Activated gamma-delta T cell treated with Interleukin-2 at 50 U/mL for 16 hours (primary cell): ENCODE measurements at places on chromosomes 1 and 21.
A peak's percentile ranks its signal among the peaks of the same experiment; 100 is the strongest.

GRCh38 chr1:43576521-43576920 is 45.8 kb downstream of the PTPRF start:
- no peak for DNase-seq

GRCh38 chr1:218480588-218481099 is 135.5 kb downstream of the TGFB2 start:
- DNase-seq: no peak

DNA sequence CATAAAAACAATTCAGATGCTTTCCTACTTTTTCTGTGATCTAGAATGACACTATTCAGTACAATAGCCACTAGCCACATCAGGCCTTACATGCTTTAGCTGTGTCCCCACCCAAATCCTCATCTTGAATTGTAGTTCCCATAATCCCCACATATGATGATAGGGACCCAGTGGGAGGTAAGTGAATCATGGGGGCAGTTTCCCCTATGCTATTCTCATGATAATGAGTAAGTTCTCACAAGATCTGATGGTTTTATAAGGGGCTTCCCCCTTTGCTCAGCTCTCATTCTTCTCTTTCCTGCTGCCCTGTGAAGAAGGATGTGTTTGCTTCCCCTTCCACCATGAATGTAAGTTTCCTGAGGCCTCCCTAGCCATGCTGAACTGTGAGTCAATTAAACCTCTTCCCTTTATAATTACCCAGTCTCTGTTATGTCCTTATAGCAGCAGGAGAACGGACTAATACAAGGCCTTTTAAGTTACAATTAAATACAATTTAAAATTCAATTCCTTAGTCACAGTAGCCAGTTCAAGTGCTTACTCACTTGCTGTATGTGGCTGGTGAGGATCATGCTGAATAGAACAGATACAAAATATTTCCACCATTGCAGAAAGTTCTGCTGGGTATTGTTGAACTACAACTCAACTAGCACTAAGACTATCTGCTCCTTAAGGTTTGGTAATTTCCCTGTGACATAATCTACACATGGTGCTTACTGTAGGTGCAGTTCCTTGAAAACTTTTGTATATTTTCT is 106.7 kb downstream of the SCMH1 start:
- DNase-seq: no peak

DNA sequence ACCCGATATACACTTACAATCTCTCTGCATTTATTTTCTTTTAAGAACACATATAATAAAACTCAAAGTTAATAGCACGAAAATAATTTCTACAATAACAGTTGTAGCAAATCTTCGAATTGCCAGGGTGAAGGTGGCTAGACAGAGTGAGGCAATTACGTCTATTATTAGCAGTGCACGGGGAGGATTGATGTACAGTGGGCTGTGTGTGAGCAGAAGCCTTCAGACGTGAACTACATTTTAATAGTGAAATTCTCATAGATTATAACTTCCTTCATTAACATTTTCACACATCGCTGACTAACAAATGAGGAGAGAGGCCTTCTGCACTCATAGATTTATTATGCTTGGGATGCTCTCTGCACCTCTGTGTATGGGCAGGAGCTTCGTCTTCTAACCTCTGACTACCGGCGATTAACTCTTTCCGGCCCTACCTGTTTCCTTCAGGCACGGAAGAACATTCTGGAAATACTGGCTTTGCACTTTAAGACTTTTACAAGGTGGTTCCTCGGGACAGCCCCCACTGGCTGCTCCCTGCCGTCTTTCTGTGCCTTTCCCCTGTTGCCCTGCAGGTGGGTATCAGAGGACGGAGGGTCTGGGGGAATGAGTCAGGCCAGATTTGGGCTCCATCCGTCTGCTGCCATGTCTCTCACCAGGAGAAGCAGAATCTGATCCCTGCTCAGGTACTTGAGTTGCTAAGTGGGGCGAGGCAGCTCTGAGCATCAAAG is 200.5 kb downstream of the CAMTA1 start:
- DNase-seq: no peak

GRCh38 chr1:6247651-6248050 is 3.7 kb downstream of the HES3 start:
- no peak for DNase-seq

GRCh38 chr1:117809764-117810163 is 119.7 kb downstream of the GDAP2 start:
- no peak for DNase-seq

DNA sequence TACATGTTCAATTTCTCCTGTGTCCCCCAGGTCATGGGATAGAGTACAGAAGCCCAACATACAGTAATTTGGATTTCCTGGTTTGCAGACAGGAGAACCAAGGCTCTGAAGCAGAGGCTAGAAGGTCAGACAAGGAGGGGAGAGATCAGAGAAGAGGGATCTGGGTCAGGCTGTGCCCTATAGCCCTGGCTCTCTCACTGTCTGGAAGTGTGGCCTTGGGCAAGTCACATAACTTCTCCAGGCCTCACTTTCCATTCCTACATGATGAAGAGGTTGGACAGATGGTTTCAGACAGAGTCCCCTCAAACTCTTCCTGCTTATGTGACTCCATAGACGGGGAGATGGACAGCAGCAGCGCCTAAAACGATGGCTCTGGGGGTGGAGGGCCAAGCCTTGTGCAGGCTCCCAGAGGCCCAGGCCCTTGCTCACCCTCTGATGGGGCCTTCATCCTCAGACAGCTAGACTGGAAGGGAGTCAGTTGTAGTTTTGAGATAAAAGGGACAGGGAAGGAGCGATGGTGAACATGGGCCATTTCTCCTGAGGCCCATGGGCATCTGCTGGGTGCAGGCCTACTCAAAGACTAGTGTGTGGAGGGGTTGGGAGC is 2.9 kb downstream of the TRIM62 start:
- no peak for DNase-seq

- DNase-seq: peak; percentile 15
Observed at GRCh38 chr1:100354971-100355394, 2.7 kb downstream of the CDC14A start.

GRCh38 chr1:219040291-219040690 is 133.4 kb upstream of the LYPLAL1 start:
- DNase-seq: no peak

DNA sequence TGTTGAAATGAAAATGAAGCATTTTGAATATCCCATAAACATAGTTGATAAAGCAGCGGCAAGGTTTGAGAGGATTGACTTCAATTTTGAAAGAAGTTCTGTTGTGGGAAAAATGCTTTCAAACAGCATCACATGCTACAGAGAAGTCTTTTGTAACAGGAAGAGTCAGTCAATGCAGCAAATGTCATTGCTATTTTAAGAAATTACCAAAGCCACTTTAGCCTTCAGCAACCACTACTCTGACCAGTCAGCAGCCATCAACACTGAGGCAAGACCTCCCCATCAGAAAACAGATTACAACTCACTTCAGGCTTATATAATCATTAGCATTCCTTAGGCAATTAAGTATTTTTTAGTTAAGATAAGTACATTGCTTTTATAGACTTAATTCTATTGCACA is 33.8 kb upstream of the FCRL3 start:
- DNase-seq: no peak

DNA sequence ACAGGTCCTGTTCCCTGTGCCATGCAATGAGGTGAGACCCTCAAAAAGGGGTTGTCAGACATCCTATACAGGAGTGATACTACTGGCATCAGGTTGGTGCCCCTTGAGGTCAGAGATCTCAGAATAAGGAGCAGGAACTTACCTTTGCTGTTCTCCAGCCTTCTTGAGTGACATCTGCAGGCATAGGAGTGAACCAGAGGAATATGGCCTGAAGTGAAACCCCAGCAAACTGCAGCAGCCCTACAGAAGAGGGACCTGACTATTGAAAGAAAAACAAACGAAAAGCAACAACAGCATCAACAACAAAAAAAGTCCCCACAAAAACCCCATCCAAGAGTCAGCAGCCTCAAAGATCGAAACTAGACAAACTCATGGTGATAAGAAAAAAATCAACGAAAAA is 74.5 kb downstream of the CHD1L start:
- DNase-seq: no peak

GRCh38 chr1:72007312-72007711 is 275.0 kb downstream of the NEGR1 start:
- no peak for DNase-seq

- no peak for DNase-seq
Observed at GRCh38 chr1:176896216-176896615, 268.3 kb downstream of the ASTN1 start.

GRCh38 chr1:15445390-15446122 is 7.3 kb downstream of the CTRC start:
- DNase-seq: no peak

DNA sequence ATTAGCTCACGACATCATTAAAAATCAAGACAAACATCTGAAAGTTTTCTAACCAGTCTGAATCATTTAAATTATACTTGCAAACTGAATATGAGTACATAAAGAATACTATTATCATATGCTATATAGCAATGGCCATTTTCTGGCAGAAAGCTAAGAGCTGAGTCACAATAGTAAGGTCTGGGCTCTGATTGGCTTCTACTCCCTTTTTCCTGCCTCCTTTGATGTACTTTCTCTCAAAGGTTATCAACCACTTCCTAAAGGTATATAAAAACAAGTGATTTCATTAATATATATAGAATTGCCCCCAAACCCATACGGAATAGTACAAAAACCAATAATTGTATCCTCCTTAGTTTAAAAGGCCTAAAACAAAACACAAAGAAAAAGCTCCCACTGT is 7.0 kb downstream of the KCNA3 start:
- DNase-seq: no peak

DNA sequence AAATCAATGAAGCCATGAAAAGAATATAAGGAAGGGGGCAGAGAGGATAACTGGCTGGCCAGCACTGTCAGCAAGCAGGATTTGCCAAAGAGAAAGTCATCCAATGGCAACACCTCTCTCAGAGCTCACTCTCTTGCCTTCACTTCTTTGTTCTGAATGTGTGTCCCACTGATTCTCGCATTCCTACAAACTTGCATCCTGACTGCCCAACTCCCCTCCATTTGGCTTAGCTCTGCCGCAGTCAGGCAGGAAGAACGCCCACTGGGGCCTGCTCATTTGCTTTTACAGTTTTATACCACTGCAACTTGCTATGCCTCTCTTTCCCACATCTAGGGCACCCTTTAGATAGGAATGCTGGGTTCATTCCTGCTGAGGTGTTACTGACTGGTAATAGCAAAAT is 364.2 kb upstream of the ST6GALNAC5 start:
- no peak for DNase-seq

DNA sequence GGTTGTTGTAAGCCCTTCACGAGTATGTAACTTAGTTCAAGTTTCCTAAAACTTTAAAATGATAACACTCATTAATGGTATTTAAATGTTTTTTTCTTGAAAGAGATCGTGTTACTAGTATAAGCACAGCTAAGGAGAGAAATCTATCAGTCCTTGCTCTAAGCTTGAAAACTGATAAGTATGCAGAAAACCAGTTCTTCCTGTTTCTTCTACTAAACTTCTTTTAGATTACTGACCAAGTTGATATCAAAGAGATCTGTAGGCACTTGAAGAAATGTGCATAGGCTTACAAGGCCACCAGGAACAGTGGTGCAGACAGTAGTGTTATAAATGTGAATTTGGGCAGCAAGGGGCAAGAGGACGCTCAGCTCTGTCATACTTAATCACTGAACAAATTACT is 3.9 kb downstream of the EFCAB14 start:
- DNase-seq: no peak

DNA sequence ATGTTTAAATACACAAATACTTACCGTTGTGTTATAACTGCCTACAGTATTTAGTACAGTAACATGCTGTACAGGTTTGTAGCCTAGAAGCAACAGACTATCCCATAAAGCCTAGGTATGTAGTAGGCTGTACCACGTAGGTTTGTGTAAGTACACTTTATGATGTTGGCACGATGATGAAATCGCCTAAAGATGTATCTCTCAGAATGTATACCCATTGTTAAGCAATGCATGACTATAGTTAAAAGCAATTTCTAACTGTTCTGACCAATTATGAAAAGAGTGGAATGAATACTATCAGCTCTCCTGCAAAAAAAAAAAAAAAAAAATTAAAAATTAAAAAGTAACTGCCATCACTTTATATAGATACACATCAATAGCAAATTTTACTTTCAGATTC is 11.4 kb downstream of the HP1BP3 start:
- no peak for DNase-seq

DNA sequence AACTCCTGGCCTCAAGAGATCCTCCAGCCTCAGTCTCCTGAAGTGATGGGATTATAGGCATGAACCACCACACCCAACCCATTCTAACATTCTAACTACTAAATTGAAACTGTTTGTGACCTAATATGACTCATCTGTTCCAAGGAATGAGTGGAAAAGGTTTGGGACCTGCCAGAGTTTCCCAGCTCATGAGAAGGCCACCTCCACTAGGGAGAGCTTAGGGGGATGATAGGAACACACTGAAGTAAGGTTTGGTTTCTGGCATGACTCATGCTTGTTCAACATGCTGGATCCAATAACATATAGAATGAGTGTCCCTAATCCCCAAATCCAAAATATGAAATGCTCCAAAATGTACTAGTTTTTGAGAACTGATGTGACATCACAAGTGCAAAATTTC is 18.9 kb upstream of the SCAF4 start:
- DNase-seq: no peak

GRCh38 chr1:37051346-37051745 is 17.0 kb upstream of the GRIK3 start:
- no peak for DNase-seq

GRCh38 chr1:234320549-234320948 is 52.7 kb upstream of the COA6 start:
- no peak for DNase-seq

DNA sequence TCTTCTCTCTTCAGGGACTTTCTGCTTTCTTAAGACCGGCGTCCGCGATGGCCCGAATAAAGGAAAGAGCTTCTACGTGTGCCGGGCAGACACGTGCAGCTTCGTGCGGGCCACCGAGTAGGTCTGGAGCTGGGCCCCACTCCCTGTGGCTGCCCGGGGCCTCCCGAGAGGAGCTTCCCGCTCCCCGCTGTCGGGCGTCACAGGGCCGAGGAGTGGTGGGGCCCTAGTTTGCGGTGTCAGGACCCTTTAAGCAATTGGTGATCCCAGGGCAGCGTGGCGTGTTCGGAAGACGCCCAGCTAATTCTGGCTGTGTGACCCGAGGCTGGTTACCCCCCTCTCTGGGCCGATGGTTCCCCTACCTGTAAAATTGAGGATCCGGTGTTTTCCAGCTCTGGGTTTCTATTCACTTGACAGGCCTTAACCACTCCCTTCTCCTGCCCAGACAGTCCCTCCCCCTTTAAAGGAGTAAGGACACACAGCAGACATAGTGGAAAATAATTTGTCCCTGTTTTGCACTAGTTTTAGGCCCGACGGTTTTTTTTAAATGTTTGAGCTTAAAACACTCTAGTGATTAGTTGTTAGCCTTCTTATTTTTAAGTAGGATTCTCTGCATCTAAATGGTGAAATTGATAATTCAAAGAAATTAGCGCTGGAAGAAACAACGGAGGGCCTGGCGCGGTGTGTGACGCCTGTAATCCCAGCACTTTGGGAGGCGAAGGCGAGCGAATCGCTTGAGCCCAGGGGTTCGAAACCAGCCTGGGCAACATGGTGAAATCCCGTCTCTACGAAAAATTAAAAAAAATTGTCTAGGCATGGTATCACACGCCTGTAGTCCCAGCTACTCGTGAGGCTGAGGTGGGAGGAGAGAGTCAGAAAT is 553 bp downstream of the TTF2 start:
- DNase-seq: no peak
